ENCODE measurements at places on chromosomes 7 and 10.

DNA sequence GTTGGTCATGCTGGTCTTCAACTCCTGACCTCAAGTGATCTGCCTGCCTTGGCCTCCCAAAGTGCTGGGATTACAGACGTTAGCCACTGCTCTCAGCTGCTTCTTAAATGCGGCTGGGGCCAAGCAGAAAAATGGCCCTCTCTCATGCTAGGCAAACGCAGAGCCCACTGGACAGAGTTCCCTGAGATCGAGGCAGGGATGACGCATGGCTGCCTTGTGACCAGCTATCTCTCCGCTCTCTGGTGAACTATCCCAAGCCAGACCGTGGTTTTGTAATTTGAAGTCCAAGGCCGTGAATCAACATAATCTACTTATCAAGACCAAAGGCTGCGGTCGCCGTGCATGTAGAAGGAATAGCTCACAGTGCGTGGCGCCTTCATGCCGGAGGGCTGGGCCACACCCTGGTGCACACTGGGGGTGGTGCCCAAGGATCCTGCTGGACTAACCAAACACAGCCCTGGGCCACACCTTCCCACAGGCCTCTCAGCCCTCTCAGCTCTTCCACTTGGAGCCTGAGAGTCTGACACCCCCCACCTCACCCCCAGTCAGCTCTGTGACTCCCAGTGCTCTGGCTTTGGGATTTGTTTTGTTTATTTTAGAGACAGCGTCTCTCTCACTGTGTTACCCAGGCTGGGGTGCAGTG, 88.1 kb upstream of the CUX1 start:
- DNase-seq, result no peak

- DNase-seq, result no peak
Observed at GRCh38 chr10:44470784-44471183, 85.9 kb upstream of the CXCL12 start.

GRCh38 chr7:33725111-33726025, 180.0 kb upstream of the BMPER start:
- DNase-seq, result no peak

GRCh38 chr10:97081621-97082235, 104.0 kb downstream of the SLIT1 start:
- DNase-seq, result no peak

DNA sequence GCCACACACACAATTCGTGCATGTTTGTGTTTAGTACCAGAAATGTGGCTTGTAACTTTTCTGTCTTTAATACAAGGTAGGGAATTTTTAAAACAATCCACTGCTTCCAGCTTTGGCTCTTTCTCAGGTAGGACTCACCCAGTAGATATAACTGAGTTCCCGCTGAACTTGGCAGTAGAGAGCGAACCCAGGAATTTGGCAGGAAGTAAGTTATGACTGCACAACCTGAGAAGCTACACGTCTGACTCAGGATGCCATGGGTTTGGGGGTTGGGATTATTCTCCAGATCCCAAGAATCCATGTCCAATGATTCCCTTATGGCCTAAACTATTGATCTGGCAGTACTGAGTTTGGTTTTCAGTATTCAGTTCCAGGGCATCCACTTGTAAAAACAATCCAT, 499.7 kb downstream of the CALN1 start:
- DNase-seq, result no peak

DNA sequence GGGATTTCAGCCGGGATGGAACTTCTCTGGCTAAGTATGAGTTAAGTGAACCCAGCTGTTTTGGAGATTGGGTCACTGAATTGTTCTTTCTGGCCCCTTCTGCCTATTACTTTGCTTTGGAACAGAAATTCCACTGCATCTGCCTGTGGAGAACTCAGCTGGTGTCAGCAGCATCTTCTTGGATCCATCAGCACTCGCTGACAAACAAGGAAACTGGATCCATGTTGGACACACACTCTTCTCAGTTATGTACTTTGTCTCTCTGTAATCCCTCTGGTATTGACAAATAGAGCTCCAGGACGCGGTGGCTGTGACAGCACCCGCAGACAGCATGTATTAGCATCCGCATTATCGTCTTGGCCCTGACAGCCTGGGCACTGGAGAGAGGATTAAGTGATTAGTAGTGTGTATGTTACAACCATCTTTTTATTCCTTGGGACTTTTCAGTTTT, 73.0 kb upstream of the BMPER start:
- no peak for DNase-seq

- no peak for DNase-seq
Observed at GRCh38 chr10:299512-299911, 164.3 kb downstream of the ZMYND11 start.

- DNase-seq, result no peak
Observed at GRCh38 chr7:3956949-3957348, 655.9 kb downstream of the SDK1 start.

DNA sequence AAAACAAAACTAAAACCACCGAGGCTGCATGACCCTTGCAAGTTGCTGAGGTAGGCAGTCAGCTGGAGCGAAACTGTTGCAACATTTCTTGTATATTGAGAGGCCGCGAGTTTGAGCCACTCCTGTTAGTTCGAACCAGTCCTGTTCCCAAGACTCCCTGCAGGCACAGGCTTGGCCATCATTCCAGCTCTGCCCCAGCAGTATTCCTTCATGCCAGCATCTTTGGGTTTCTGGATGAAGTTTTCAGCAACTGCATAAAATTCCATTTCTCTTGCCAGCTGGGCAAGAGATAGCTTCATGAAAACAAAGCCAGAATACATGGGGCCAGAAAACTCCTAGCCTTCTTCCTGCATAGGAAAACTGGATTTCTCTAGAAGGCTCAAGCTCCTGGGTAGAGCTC, 207.6 kb downstream of the FRMD4A start:
- DNase-seq, result no peak

DNA sequence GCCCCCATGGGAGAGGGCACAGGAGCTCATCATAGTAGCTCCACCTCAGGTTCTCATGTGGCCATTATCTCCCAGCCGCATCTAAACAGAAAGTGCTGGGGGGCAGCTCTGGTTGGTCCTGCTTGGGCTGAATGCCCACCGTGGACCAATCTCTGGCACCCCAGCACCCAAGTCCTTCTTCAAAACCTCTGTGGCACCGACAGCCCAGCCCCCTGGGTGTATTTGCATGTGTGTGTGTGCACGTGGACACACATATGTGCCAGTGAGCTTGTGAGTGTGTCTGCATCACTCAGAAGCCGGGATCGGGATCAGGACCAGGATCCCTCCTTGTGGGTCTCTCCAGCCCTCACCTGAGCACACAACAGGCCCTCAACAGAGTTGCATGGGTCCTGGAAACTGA, 68.2 kb downstream of the ALOX5 start:
- DNase-seq, result no peak

DNA sequence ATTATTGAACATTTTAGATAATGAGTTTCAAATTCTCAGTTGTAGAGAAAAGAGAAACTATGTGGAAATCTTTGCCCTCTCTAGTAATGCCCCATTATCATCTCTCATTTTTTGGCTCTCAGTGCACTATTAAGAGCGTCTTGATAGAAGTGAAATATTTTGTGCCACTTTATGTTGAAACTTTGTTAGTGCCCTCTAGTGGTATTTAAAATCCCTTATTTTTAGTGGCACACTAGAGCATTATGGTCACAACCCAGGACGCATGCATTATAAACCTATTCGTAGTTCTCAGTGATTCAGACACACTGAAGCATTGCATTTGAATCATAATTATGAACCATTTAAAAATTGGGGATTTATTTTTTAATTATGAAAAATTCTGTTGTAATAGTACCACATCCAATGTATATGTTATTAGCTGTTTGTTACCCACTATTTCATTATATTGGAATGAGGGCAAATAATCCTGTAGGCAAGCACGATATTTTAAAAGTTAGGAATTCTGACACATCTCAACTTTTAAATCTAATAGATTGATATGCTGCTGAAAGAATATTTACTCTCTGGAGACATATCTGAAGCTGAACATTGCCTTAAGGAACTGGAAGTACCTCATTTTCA, 21.9 kb downstream of the PDCD4 start:
- peak; percentile 45 for DNase-seq

DNA sequence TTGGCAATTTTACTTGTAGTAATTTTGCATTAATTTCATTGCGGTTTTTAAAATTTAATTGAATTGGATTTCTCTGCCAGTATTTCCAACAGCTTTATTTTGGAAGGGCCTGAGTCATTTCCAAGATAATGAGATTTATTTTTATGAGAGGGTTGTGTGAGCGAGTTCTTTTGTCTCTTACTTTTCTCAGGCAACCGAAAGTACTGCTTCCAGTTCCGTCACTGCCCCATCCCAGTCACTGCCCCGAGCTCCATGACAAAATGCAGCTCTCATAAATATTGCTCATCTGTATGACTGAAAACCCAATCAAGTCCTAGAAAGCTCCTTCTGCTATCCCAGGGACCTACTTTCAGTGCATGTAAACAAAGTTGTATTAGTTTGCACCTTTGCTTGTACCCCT, 468.4 kb upstream of the SEMA3D start:
- no peak for DNase-seq
